ENCODE measurements at places on chromosomes 16 and 17. TPM values are rescaled to one million over a fixed set of nuclear protein-coding genes. Genes with fewer than 3 reads are reported as not detected.

KRTAP4-4 gene
- not detected for total RNA-seq

CSF3 gene
- 1.6 TPM for total RNA-seq

ATP1B2 gene
- not detected for total RNA-seq

WNT3 gene
- total RNA-seq = 1.2 TPM

CES4A gene
- total RNA-seq = 2.0 TPM

PRSS36 gene
- 0.65 TPM for total RNA-seq

QPRT gene
- 0.10 TPM for total RNA-seq

TUBD1 gene
- total RNA-seq = 5.3 TPM

C16orf46 gene
- total RNA-seq = not detected

SLC38A8 gene
- total RNA-seq = not detected
